NCI-H2171 treated with DMSO at 0.1 percent for 48 hours (cell line): ENCODE measurements at places on chromosomes 11 and 22.

DNA sequence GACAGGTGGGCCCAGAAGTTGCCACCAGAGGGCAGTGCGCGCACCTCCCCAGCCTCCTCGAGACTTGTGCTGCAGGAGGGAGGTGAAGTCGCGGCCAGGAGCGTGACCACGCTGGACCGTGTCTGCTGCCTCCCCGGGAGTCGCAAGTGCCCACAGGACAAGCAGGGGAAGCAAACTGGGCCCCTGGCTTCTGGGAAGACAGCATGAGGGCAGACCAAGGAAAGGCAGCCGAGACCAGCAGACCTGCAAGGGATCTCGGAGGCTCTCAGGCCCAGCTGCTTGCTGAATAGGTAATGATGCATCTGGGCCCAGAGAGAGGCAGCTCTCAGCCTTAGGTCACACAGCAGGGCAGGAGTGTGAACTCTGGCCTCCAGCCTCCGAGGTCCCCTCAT lies 17.0 kb upstream of the IL2RB start:
- DNase-seq: peak; percentile 56

DNA sequence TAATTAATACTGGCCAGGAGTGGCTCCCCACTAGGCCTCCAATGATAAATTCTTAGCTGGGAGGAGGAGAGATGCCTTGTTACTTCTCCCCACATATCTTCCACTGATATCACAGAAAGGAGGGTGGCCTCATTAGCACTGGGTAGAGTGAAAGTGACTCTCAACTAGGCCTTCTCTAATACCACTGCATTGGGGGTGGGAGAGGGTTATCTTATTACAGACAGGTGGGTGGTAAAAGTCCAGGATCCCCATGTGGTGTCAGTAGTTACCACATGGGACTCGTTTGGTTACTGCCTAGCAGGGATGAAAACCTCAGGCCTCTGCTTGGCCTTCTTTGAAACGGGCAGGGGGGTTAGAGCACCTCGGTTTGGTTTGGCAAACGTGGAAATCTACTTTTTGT lies 167.3 kb downstream of the UVRAG start:
- no peak for DNase-seq

DNA sequence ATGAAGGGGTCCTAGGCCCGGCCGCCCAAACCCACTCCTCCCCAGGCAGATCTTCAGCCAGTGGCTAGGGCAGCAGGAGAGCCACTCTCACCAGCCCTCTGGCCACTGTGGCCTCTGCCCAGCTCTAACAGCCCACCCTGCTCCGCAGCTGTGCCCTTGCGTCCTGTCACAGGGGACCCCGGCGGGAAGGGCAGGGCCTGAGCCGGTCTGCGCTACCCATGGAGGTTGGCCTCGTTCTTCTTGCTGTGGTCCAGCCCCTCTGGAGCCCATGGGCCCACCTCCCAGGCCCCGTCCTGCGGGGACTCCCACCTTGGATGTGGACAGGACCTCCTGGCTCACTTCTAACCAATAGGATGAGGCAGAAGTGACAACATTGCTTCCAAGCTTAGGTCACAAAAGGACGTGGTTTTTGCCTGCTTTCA lies 38.3 kb upstream of the TH start:
- no peak for DNase-seq

DNA sequence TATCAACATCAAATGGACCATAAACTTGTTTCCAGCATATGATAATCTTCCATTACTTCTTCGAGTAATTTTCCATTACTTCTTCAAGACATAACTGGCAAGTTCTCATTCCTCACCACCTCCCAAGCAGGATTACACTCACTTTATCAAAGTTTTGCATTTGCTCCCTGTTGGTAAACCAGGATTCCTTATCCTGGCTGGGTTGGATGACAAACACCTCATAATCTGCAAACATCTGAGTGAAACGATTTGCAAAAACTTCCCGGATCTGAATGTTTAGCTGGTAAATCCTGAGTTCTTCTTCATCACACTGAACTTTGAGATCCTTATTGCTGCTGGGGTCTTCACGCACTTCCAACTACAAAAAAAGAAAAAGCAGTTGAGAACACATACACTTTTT lies 86.4 kb downstream of the DENND5A start:
- DNase-seq: no peak

DNA sequence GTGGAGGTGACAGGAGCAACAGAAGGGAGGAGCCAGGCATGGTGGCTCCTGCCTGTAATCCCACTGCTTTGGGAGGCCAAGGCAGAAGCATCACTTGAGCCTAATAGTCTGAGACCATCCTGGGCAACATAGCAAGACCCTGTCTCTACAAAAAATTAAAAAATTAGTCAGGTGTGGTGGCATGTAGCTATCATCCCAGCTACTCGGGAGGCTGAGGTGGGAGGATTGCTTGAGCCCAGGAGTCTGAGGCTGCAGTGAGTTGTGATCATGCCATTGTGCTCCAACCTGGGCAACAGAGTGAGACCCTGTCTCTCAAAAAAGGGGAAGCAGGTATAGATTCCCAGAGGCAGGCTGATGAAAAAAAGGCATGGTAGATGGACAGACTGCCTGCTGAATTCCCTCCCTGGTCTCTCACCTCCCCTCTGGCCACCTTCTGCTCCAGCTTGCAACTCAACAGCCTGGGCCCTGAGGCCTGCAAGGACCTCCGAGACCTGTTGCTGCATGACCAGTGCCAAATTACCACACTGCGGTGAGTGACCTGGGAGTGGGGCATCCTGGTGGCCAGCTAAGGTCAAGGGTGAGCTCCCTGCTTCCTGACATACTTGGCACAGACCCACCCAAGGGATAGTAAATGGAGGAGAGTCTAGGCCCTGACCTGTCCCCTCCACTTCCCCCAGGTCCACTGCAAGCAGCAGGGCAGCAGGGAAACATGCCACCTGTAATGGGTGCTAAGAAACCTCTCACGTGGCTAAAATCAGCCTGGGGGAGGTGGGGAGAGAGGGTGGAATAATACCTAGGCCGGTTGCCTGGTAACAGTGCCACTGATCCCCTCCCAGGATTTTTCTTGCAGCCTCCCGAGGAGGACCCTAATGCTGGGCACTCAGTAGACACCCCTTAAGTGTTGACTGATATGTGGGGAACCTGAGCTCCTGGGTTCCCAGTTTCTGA lies 4.3 kb upstream of the NHERF4 start:
- no peak for DNase-seq

DNA sequence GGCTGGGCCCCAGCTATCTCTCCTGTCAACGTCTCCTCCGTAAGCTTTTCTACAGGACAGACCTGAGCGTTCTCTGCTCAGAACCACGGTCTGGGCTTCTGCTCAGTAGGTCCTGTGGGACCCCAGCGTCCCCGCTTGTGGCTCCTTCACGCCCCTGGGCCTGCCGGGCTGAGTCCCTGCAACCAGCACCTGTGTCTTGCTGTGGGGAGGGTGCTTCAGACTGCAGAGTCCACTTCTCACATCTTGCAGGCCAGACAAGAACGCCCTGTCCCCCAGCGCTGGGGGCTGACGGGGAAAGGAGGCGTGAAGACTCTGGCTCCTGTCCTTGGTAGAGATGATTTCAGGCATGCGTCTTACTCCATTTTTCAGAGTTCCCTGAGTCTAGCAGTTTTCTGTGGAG lies 1480.8 kb downstream of the BRD1 start:
- DNase-seq: no peak

- DNase-seq: no peak
Measured at GRCh38 chr22:37776639-37777005, 31.1 kb upstream of the GCAT start.

DNA sequence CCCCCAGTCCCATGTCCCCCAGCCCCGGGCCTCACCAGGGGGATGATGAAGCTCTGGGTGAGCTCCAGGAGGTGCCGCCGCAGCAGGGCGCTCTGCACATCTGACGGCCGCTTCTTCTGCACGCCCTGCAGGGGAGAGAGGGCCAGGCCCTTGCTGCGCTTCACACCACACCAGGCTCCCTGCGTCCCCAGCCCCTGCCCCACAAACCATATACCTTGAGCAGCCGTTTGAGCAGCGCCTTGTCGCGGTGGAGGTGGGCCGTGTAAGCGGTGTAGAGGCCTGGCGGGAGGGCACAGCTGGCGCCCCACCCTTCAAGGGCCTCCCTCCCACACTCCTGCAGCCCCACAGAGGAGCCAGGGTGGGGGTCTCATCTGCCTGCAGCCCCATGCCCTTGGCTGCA lies 6.2 kb upstream of the PLXNB2 start:
- no peak for DNase-seq

GRCh38 chr11:116279511-116279910 lies 493.3 kb downstream of the BUD13 start:
- DNase-seq: no peak

GRCh38 chr11:75028321-75028720 lies 39.6 kb downstream of the NEU3 start:
- no peak for DNase-seq

GRCh38 chr11:38173676-38174075 lies 1575.6 kb upstream of the RAG2 start:
- no peak for DNase-seq

DNA sequence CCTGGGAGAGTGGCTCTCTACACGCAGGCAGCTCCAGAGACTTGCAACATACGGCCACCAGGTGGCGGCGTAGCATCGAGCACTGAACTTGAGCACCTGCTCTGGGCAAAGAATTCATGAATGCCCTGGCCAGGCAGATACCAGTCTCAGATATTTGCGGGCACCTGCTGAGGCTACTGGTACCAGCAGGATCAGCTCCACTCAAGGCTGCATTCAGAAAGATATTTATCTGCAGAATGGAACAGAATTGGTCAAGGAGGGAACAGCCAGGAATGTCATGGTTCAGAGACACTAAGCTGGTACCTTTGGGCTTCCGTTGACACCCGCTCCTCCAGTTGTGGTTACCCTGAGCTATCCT lies 10.8 kb upstream of the CCDC86 start:
- DNase-seq: peak; percentile 88

DNA sequence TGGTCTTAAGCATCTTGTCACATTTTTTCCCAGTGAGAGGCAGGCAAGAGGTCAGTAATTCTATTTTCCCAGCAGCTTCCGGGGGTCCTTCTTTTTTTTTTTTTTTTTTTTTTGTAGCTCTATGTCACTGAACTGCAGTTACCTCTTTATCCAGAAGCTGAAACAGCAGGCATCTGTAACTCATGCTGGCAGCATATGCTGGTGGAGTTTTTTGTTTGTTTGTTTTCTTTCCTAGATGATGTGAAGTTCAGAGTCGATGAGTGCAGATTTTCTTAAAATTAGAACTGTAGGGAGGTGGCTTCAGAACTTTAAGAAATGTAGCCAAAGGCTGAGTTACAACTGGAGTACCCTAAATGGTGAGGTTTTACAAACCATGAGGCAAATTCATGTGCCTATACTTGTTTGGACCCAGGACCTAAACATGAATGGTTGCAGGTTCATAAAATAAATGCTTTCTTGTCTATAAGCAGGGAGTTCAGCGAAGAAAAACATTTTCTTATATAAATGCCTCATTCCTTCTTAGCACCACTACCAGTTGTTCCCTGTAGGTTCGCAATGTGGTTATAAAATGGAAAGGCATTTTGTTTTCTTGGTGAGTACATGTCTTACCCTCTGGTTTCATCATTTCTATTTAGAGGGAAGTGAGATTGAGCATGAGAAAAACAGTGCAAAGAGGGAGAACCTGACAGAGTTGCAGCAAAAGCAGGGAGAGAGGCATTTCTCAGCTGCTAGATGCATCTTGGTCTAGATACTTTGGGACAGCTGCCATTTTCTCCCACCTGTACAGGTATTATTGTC lies 84.0 kb downstream of the TRIM44 start:
- DNase-seq: peak; percentile 70

DNA sequence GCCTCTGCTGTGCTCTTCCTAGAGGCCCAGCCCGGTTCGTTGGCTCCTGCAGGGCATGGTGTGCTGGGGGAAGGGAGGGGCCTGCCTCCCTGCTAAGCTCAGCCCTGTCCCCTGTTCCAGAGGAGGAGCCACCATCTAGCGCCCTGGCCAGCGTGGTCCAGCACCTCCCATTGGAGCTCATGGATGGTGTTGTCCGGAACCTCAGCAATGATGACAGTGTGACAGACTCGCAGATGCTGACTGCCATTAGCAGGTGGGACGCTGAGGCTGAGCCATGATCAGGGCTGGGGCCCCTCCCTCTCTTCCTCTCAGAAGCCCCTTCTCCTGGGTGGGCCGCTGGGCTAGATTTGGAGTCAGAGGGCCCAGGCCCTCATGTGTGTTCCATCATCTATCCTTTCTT lies 9.1 kb downstream of the USP35 start:
- DNase-seq: no peak

- DNase-seq: no peak
Measured at GRCh38 chr11:122645847-122646246, 9.7 kb upstream of the UBASH3B start.

DNA sequence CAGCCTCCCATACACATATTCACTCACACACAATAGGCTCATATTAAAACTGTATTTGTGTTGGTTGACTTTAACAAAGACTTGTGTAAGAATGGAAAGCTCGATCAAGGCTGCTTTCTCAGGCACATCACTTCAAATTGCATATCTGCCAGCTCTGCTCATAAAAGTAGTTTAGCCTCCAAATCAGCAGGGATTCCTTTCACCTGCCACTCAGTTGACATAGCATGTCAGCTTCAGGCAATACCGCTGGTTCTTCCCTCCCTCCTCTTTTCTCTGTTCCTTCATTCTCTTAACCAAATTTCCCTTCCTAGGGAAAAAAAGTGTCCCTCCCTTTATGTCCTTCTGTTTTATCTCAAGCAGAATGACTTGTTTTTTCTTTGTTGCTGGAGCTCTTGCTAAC lies 450.4 kb upstream of the LARGE1 start:
- DNase-seq: no peak

- no peak for DNase-seq
Measured at GRCh38 chr11:66639066-66639813, 737 bp downstream of the RBM4 start.

GRCh38 chr11:7524462-7525235 lies 10.8 kb downstream of the PPFIBP2 start:
- DNase-seq: peak; percentile 45

DNA sequence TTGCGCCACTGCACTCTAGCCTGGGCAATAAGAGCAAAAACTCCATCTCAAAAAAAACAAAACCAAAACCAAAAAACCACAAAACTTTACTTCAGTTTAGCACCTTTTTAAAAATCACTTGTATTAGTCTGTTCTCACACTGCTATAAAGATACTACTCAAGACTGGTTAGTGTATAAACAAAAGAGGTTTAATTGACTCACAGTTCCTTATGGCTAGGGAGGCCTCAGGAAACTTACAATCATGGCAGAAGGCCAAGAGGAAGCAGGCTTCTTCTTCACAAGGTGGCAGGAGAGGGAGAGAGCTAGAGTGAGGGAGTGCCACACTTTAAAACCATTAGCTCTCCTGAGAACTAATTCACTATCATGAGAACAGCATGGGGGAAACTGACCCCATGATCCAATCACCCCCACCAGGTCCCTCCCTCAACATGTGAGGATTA lies 261.3 kb downstream of the TMEM135 start:
- DNase-seq: no peak

GRCh38 chr11:134101282-134101681 lies 32.4 kb downstream of the JAM3 start:
- DNase-seq: no peak
